ENCODE measurements at places on chromosomes 7 and 10.

- no peaks in the 10 kb centered on the region for H3K4me1 ChIP-seq
- H3K27me3 ChIP-seq, result no peaks in the 10 kb centered on the region
- no peak overlapping the region for H3K4me3 ChIP-seq
- H3K27ac ChIP-seq, result no peak overlapping the region
These were observed 719.6 kb upstream of the GRM3 start for GRCh38 chr7:85924062-85924461.

- no peak overlapping the region for H3K4me3 ChIP-seq
- H3K36me3 ChIP-seq, result peaks cover 10% of the 10 kb centered on the region
These were observed 4.8 kb upstream of the PTPN12 start for GRCh38 chr7:77532247-77532646.

DNA sequence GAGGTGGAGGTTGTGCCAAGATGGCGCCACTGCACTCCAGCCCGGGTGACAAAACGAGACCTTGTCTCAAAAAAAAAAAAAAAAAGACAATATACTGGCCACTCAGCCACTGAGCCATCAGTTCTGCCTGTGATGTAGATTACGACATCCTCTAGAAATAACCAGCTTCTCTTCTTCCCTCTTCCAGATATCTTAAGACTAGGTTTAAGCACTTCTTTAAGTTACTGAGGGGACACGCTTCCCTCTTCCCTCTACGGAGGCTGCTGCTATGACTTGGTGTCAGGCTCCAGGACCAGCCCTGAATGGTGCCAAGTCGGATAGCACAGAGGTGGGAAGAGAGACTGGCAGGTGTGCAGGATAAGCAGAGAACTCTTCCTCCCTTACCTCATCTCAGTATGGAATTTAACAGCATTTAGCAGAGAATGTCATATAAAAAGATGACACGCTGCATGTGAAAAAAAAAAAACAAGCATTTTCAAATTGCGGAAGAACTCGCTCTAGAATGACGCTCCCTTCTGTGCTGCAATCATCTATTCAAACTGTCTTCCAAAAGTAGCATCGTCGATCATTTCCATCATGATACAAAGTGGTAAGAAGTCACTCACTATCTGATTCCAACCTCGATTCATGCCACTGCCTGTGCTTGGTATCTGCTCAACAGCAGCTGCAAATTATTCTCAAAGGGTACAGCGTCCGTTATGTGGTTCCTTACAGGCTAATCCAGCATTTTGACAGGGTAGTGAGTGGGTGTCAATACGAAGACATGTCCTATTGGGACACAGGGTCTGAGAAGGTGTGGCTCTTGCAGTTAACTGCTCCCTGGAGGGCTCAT lies 13.8 kb downstream of the DAGLB start:
- H3K4me3 ChIP-seq, result no peak overlapping the region
- DNase-seq, result no peak
- no peaks in the 10 kb centered on the region for H3K27me3 ChIP-seq
- peaks cover 19% of the 10 kb centered on the region for H3K36me3 ChIP-seq
- H3K4me1 ChIP-seq, result peaks cover 17% of the 10 kb centered on the region
- H3K27ac ChIP-seq, result peak overlapping the region; percentile 35

DNA sequence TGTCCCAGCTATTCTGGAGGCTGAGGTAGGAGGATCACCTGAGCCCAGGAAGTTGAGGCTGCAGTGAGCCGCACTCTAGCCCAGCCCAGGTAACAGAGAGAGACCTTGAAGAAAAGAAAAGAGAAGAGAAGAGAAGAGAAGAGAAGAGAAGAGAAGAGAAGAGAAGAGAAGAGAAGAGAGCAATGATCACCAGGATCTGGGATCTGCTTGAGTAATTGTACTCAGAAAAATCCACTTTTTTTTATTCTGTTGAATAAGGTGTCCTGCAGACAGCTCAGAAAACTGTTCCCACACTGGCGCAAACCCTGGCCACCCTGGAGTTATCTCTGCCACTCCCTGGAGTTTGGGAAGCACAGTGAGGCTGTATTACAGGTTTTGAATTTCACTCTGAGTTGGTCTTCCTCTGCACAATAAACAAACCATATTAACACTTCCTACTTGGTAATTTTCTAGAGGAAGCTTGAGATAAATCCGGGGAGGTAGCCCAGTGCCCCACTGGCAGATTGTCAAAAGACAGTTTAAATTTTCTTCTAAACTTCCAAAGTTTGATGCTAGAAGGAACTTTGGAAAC lies 9.6 kb upstream of the OAT start:
- H3K4me1 ChIP-seq, result no peaks in the 10 kb centered on the region
- H3K27ac ChIP-seq, result no peak overlapping the region
- peaks cover 40% of the 10 kb centered on the region for H3K27me3 ChIP-seq
- H3K4me3 ChIP-seq, result no peak overlapping the region
- H3K36me3 ChIP-seq, result peaks cover 1% of the 10 kb centered on the region

DNA sequence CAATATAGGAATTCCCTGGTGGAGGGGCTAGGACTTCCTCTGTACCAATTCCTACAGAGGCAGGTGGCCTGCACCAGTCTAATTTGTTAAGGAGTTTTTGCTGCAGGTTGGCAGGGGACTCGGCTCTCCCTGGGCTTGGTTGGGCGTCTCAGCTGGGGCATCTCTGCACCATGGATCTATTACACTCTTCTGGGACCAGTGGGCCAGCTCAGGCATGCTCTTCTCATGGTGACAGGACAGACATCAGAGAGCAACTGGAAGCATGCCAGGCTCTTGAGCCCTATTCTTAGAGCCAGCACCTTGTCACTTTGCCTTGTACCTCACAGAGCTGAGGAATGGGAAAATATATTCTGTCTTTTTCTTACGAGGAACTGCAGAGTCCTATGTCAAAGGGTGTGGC lies 74.6 kb downstream of the SH2D4B start:
- DNase-seq, result no peak
- H3K4me1 ChIP-seq, result no peaks in the 10 kb centered on the region
- no peaks in the 10 kb centered on the region for H3K27me3 ChIP-seq
- H3K36me3 ChIP-seq, result no peaks in the 10 kb centered on the region
- H3K27ac ChIP-seq, result no peak overlapping the region

DNA sequence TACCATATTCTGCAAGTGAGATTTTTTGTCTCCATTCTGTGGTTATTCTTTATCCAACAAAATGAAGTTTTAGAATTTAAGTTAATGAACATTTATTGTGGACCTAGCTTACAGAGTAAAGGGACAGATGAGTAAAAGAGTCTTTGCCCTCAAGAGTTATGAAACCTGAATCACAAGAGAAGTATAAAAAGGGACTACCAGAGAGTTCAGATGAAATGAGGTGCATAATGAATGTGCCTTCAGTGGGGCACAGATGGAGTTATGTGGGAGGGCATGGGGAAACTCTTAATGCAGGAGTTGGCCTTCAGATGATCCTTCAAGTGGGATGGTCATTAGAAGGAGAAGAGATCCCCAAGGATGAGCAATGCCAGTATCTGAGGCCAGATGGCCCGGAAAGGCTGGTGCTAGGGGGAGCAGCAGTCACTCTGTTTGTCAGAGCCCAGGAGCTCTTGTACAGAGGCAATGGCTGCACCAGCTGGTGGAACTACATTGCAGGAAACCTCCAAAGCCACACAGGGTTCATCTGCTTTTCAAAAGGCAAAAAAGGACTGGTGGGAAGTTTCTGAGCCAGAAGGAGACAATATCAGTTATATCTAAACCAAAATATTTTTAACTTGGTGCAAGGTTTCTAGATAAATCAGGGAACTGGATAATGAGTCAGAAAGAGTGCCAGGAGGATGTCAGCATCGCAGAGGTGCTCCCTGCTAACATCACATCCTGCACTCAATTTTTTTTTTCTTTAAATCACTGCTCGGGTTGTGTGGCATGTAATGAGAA lies 162.0 kb downstream of the KLF6 start:
- no peaks in the 10 kb centered on the region for H3K27me3 ChIP-seq
- no peaks in the 10 kb centered on the region for H3K36me3 ChIP-seq
- H3K4me3 ChIP-seq, result no peak overlapping the region

DNA sequence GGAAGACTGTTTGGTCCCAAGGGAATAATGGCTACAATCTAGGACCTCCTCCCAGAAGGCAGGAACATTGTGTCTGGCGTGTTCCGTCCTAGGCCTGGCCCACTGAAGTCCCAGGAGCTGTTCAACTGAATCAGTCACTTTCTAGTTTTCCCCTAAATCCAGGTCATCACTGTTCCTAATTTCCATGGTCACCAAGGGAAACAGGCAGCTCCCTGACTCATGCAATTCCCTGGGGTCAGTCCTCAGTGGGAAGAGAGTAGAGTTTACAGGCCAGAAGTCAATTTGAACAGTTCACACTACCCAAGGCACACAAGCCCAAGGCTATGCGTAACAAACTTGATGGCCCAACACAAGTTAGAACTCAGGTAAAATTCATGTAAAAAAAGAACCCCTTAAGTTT lies 44.0 kb downstream of the CREB3L2 start:
- no peak overlapping the region for H3K4me3 ChIP-seq
- peaks cover 4% of the 10 kb centered on the region for H3K36me3 ChIP-seq
- no peaks in the 10 kb centered on the region for H3K27me3 ChIP-seq
- H3K27ac ChIP-seq, result no peak overlapping the region
- H3K4me1 ChIP-seq, result peaks cover 32% of the 10 kb centered on the region

GRCh38 chr10:42960491-42960990 lies 116.3 kb upstream of the RET start:
- H3K4me3 ChIP-seq, result no peak overlapping the region
- H3K27ac ChIP-seq, result no peak overlapping the region
- H3K27me3 ChIP-seq, result no peaks in the 10 kb centered on the region

DNA sequence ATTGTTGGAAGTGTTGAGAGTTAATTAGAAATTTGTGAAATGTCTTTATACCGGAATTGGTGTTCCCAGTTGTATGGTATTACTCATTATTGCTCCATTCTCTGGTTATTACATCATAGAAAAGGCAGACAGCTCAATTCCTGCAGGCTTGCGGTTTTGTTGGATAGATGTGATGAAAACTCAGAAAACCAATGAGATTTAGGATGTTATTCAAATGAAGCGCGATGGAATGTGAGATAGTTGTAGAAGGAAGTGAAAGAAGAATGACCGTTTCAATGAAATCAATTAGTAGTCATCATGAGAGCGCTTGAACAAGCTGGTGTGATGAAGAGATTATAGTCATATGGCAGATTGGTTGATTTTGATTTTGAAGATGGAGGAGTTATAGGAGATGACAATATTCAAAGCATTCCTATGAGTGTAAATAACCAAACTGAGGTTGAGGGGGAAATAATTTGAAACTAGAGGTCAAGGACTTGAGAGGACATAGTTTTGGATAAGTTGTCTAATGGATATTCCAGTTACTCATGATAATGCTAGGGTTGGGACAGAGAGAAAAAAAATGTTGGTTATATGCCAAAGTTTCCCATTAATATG lies 991.5 kb downstream of the NRG3 start:
- H3K4me3 ChIP-seq, result no peak overlapping the region
- H3K36me3 ChIP-seq, result no peaks in the 10 kb centered on the region
- DNase-seq, result no peak
- H3K27me3 ChIP-seq, result no peaks in the 10 kb centered on the region
- no peak overlapping the region for H3K27ac ChIP-seq
- no peaks in the 10 kb centered on the region for H3K4me1 ChIP-seq

GRCh38 chr7:21651697-21652096 lies 108.9 kb downstream of the DNAH11 start:
- H3K4me1 ChIP-seq, result no peaks in the 10 kb centered on the region
- H3K27me3 ChIP-seq, result no peaks in the 10 kb centered on the region
- no peak for DNase-seq
- no peak overlapping the region for H3K4me3 ChIP-seq
- peaks cover 2% of the 10 kb centered on the region for H3K36me3 ChIP-seq
- H3K27ac ChIP-seq, result no peak overlapping the region

GRCh38 chr10:15183689-15184481 lies 15.4 kb upstream of the NMT2 start:
- H3K27ac ChIP-seq, result no peak overlapping the region
- no peaks in the 10 kb centered on the region for H3K27me3 ChIP-seq
- no peak overlapping the region for H3K4me3 ChIP-seq
- DNase-seq, result no peak
- H3K36me3 ChIP-seq, result peaks cover 2% of the 10 kb centered on the region

- no peak overlapping the region for H3K27ac ChIP-seq
- H3K4me3 ChIP-seq, result no peak overlapping the region
- DNase-seq, result no peak
- no peaks in the 10 kb centered on the region for H3K36me3 ChIP-seq
- no peaks in the 10 kb centered on the region for H3K27me3 ChIP-seq
These were observed 39.8 kb upstream of the ARL4A start for GRCh38 chr7:12647364-12648219.

DNA sequence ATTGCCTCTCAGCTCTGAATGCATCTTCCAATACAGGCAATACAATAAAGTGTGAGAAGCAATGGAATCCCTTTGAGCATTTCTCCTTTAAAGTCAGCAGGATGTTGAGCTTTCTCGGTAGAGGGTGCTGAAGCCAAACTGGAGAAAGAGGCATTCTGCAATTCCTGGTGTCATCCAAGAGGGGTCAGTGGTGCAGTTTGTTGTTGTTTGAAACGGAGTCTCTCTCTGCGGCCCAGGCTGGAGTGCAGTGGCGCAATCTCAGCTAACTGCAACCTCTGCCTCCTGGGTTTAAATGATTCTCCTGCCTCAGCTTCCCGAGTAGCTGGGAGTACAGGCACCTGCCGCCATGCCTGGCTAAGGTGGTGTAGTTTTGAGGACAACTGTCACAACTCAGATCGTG lies 486.5 kb downstream of the CALN1 start:
- H3K4me3 ChIP-seq, result no peak overlapping the region
- no peak overlapping the region for H3K27ac ChIP-seq
- DNase-seq, result no peak
- H3K4me1 ChIP-seq, result no peaks in the 10 kb centered on the region

DNA sequence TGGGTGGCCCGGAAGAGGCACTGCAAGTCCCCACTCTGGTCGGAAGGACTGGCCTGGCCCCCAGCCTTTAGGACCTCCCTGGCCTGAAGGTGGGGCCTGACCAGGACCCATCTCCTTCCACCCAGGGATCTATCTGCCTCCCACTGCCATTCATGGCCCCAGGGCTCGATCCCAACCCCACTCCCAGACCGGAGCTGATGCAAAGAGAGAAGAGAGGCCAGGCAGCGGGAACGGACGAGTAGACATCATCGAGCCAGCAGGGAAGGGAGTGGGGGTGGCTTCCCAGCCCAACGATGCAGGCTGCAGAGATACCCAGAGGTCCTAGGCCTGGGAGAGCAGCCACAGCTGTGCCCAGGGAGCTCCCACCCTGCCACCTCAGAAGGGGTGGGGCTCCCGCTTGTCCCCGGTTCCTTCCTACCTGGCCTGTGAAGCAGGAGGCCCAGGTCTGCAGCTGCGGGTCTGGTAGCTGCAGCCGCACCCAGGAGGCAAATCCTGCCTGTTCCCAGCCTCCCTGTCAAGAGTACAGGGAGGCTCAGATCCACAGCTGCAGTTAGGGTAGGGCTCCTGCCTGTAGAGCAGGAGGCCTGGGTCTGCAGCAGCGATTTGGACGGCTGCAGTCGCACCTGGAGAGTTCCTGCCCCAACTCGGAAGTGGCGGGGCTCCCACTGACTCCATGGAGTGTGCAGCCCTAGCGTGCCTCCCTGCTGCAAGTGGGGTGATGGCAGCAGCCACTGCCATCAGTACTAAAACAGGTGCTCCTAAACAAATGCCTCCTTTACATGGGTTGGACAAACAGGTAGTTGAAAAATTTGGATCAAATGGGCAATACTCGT lies 1151.0 kb upstream of the PHF14 start:
- H3K4me3 ChIP-seq, result no peak overlapping the region
- no peak overlapping the region for H3K27ac ChIP-seq
- H3K4me1 ChIP-seq, result no peaks in the 10 kb centered on the region
- no peak for DNase-seq

GRCh38 chr10:87510025-87510424 lies 5.3 kb downstream of the MINPP1 start:
- no peak overlapping the region for H3K4me3 ChIP-seq
- DNase-seq, result no peak
- H3K27ac ChIP-seq, result no peak overlapping the region
